Uterus (tissue), 4 donors: ENCODE measurements at places on chromosomes 16 and 17.

GRCh38 chr16:26189536-26189935, 497.8 kb downstream of the HS3ST4 start:
- DNase-seq = no peak

DNA sequence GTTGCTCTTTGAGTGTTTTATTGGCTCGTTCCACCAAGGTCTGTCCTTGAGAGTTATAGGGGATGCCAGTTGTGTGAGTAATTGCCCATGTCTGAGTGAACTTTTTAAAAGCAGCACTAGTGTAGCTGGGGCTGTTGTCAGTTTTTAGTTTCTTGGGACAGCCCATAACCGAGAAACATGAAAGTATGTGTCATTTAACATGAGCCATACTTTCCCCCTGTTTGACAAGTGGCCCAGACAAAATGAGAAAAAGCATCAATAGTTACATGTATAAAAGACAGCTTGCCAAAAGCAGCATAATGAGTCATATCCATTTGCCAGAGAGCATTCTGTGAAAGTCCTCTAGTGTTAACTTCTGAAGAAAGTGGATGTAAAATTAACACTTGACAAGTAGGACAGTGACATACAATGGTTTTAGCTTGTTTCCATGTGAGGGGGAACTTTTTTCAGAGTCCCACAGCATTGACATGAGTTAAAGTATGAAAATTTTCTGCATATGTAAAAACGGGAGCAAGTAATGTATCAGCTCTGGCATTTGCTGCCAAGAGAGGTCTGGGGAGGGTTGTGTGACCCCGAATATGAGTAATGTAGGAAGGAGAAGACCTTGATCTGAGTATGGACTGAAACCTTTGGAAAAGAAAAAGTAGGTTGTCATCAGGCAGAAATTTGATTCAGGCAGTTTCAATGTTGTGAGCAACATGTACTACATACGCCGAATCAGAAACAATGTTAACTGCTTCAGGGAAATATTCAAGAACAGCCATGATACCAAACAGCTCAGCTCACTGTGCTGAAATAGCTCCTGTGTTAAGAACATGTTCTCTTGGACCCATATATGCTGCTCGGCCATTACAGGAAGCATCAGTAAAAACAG, 56.8 kb upstream of the ARL4D start:
- no peak for DNase-seq

- no peak for DNase-seq
Measured at GRCh38 chr16:28839899-28840298, 6.2 kb downstream of the TUFM start.

DNA sequence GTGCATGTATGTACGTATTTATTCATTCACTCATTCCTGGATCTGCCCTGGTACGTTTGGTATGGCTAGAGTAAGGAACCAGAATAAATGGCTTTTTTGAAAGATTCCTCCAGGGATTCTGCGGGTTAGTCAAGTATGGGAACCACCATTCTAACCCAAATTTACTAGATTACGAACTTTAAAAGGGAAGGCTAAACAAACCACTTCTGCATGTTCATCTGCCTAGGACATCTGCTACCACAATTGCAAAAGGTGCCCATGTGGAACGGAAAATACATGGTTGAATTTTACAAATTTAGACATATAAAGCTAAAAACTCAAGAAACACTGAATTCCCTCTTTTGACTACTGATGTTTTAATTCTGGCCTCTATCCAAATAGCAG, 22.1 kb downstream of the CYTH1 start:
- DNase-seq = no peak

DNA sequence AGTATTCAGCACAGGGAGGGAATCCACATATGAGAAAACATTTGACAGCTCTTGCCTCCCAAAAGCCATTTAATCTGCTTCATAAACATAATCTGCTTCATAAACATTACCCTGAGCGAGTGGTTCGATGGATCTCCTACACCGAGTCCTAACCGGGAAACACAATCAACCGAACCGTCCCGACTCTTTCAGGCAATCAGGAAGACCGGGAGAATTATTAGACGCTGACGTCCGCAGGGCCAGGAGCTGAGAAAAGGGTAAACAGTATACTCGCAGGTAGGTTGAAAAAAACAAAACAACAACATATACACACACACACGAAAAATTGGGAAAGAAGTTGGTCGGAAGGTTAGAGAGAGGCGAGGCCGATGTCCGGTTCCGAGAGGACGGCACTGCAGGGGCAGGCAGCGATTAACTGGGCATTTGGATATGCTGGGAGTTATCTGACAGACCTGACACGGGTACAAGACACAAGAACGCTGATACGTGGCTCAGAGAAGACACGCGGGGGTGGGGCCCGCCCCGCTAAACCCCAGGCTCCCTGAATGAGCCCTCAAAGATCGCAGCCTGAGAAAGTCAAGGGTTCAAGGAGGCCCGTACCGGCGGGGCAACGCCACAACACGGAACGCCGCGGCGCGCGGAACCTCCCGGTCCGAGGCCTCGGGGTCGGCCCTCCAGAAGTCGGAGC, 585 bp downstream of the AP1G1 start:
- peak; percentile 26 for DNase-seq

DNA sequence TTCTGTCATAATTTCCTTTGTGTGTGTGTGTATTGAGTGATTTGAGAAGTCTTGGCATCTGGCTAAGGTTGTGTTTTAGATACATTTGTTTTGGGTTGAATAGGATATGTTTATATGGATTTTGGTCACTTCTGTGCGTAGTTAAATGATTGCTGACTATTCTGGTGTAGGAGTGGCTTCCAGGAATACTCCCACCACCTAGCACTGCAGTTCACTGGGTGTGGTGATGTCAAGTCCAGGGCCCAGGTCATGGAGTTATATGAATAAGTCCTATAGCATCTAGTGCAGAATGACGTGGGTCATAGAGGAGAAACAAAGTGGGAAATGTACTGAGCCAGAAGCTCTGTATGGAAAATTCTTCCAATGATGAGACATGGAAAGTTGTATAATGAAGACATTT, 465.4 kb upstream of the CCL2 start:
- no peak for DNase-seq

- no peak for DNase-seq
Measured at GRCh38 chr16:48054881-48055601, 100.8 kb downstream of the ABCC12 start.

GRCh38 chr17:40341808-40342503, 22.6 kb downstream of the GJD3 start:
- DNase-seq = peak; percentile 83

DNA sequence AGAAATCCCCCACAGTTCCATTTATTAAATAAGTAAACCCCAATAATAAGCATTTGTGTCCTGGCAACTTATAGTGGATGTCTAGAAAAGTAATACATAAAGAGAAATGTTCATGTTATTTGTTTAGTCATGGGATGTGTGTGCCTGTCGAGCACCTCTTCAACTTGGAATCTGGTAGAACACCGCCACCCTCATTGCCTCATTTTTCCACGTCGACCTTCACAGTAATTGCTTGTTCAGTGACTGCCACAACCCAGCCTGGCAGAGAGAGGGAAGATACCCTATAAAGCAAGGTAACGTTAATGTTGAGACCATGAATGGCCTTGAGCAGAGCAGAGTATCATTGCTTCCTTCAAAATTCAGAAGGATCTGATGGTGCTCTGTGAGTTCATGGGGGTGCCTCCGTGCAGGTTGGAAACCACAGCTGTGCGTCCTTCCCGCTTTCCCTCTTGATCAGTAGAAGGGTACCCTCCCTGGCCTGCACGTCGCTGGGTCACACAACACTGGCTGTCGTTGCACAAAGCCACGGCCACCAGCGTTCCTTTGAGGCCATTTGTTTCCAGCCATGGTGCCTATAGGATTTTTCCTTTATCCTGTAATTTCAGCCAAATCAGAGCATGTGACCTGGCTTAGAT, 3.7 kb upstream of the DNASE1 start:
- no peak for DNase-seq

GRCh38 chr17:64515829-64516228, 9.1 kb downstream of the CEP95 start:
- no peak for DNase-seq

DNA sequence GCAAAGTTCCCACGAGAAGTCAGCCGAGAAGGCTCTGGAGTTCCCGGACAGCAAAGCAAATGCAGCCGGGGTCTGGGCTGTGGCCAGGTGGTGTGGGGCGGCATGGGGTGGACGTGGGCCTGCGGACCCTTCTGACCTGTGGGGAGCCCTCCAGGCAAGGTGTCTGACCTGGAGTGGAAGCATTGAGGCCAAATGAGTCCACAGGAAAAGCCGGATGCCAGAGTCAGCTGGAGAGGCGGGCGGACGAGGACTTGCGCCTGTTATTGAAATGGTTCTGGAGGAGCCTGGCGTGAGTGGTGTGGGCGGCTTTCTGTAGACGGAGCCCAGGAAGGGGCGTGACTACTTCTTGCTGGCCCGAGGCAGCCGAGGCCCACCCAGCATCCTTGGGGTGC, 50.5 kb upstream of the ZNF750 start:
- DNase-seq = no peak

- no peak for DNase-seq
Measured at GRCh38 chr17:2146132-2146871, 91.4 kb downstream of the HIC1 start.

DNA sequence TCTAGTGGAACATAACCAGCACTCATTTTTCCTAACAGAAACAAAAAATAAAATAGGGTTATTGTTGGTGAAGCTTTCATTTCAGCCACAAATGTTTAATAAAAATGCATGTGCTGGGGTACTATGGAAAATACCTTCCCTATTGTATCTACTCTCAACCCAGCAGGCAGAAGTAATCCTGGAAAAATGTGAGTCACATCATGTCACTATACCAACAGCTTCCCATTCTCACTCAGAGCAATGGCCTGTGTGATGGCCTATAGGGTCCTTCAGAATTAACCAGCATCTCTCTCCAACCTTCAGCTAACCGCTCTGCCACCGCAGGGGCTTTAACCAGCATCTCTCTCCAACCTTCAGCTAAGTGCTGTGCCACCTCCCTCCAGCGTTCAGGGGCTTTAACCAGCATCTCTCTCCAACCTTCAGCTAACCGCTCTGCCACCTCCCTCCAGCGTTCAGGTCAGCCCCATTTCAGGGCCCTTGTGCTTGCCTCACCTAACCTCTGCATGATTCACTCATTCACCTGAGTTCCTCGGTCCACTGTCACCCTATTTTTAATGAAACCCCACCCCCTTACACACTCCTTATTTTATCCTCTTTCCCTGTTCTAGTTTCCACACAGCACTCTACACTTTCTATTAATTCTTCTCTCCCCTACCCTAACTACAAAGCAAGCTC, 34.0 kb downstream of the UBE2G1 start:
- no peak for DNase-seq

DNA sequence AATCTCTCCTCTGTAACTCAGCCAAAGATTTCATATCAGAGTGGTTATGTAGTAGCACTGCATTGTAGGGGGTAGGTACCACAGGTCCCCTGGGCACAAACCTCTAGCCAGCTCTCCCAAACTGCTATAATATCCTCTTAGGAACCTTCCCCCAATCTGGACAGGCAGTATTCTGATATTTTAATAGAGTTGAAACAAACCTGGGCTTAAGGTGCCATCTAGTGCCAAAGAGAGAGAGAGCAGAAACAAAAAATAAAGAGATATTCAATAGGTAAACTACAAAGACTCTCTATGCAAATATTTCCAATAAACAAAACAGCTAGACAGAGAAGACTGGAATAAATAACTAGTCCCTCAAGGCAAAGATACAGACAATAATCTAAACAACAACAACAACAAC, 1070.0 kb downstream of the CDH11 start:
- DNase-seq = no peak

DNA sequence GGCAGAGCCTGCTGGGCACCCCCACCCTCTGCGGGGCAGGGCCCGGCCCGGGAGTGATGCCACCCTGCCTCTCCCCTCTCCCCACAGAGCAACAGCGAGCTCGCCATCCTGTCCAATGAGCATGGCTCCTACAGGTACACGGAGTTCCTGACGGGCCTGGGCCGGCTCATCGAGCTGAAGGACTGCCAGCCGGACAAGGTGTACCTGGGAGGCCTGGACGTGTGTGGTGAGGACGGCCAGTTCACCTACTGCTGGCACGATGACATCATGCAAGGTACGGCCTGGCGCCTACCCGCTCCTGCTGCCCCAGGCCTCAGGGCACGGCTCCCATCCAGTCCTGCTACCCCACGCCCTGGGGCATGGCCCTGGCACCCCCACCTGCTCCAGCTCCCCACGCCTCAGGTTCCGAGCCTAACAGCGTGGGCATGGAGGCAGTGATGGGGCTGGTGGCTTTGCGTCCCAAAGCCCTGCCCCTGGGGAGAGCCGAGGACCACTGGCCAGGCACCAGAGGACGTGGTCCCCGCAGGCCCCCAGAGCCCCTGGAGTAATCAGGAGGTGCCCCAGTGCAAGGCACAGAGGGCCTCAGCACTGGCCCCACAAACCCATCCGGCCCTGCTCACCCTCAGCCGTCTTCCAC, 38.4 kb downstream of the TSC2 start:
- DNase-seq = no peak

GRCh38 chr17:45578516-45579455, 88.3 kb upstream of the PLEKHM1 start:
- no peak for DNase-seq

GRCh38 chr17:76543826-76544545, 4.1 kb downstream of the PRCD start:
- DNase-seq = no peak

GRCh38 chr16:61945511-61945910, 90.7 kb downstream of the CDH8 start:
- DNase-seq = no peak

GRCh38 chr16:56946767-56947603, 14.8 kb upstream of the CETP start:
- DNase-seq = no peak

GRCh38 chr17:2695243-2695960, 16.2 kb downstream of the CLUH start:
- no peak for DNase-seq

- no peak for DNase-seq
Measured at GRCh38 chr17:30002088-30002487, 60.7 kb downstream of the EFCAB5 start.

- DNase-seq = no peak
Measured at GRCh38 chr17:67400193-67400592, 23.1 kb downstream of the PITPNC1 start.

- no peak for DNase-seq
Measured at GRCh38 chr16:12697437-12697836, 106.2 kb downstream of the CPPED1 start.

DNA sequence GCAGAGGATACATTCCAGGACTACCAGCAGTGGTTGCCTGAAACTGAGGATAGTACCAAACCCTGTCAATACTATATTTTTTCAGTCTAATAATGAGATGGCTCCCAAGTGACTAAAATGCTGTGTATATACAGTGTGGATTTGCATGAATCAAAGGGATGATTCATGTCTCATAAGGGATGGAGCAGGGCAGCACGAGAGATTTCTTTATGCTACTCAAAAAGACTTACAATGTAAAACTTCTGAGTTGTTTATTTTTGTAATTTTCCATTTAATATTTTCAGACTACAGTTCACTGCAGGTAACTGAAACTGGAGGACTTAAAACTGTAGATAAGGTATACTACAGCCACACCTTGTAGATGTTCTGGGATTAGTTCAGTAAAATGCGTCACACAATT, 674.7 kb upstream of the SALL1 start:
- DNase-seq = no peak
